Fibroblast of skin of right quadriceps (primary cell): ENCODE measurements at places on chromosomes 1 and 21.
A peak's percentile ranks its signal among the peaks of the same experiment; 100 is the strongest.

- peak; percentile 82 for DNase-seq
These were observed 675.1 kb upstream of the ADGRL2 start for GRCh38 chr1:81125672-81126071.

DNA sequence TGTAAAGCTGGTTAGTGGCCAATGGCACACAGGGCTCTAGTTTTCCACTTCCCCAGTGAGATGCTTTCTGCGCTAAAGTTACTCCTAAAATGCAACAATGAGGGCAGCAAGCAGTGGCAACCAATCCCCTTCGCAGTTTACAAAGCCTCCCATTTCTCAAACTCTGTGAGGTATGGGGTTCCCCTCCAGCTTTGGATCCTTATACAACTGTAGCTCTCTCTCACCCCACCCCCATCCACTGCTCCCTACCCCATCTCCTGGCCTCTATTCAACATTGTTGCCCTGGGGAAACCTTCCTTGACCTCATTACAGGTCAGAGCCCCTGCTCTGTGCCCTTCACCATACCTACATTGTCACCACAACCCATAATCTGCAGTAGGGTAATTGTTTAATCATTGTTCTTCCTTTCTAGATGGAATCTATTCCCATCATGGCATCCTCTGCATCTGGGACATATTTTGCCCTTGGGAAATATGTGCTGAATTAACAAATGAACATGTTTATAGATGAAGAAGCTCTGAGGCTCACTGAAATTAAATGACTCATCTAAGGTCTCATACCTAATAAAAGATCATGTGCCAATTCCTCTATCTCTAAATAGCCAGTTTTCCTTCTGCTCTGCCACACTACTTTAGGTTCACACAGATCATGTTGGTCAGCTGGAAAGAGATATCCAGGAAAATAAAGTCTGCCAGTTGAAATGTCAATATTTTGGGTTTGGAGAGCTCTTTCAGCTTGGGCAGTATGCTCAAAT lies 12.6 kb downstream of the KIAA0040 start:
- no peak for DNase-seq

- peak; percentile 71 for DNase-seq
These were observed 15.7 kb upstream of the GLIS1 start for GRCh38 chr1:53754484-53755312.

DNA sequence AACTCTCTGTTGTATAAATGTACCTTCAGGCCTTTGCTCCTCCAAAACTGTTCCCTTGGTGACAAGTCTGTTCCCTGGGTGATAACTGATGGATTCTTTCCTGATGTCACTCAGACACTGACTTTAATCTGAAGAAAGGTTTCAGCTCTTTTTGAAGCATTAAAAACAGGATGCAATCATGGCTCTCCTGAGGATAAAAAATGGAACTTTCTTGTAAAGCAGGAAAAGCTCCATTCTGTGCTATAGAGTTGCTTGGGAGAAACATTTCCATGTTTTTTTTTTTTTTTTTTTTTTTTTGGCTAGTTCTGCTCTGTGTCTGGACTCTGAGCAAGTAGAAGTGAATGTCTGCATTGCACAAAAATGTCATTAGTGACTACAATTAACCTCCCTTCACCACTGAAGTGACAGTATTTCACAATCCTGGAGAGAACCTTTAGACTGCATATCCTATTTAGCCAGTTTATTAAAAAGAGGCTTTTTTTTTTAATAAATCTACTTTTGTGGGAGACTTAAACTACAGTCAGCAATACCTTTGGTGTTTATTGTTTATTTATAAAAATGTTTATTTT lies 101.7 kb upstream of the PRMT6 start:
- peak; percentile 65 for DNase-seq

- DNase-seq = no peak
These were observed 73.5 kb downstream of the RPS6KC1 start for GRCh38 chr1:213124590-213124989.

DNA sequence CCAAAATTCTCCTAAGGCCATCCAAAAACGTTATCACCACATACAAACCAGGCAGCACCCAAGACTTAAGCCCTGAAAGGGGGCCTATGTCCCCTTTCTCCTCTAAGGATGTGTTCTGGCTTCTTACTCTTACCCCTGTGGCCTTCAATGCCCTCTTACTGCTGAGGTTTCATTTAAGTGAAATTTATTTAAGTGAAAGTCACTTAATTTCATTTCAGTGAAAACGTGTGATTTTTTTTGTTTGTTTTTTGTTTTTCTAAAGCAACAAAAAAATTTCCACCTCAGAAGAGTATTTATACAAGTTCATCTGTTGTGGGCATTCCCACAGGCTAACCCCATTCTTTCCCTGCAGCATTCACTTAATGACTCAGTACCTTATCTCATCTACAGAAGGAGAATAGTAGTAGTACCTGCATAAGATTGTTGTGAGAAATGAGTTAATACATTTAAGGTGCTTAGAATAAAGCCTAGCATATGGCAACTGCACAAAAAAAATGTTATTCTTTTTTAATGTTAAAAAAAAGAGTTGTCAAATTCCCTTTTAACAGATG lies 220.6 kb downstream of the CHRM3 start:
- DNase-seq = no peak

GRCh38 chr1:79638382-79638781 lies 631.9 kb upstream of the ADGRL4 start:
- no peak for DNase-seq

- DNase-seq = peak; percentile 5
These were observed 195.0 kb upstream of the OLFM3 start for GRCh38 chr1:102191723-102192122.

DNA sequence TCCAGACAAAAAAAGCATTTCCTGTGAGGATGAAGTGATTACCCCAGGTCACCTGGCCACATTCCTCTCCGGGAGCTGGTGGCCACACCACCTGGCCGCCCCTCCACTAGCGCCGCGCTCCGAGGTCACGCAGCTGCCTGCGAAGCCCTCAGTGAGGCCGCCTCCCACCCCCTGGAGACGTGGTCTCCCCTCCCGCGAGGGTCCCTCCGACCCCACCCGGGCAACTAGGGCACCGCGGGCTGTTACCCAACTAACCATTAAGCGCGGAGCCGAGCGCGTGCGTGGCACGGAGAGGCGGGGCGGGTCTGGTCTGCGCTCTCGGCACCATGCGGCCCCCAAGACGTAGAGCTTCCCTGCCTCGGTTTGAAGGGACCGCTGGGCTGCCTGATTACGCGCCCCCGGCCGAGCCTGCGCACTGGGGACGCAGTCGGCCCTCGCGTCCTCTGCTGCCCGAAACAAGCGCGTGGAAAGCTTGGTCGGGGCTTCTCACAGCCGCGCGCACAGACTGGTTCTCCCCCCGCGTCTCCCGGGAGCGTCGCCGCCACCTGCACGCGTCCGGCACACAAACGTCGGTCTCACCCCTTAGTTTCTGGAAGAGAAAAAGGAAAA lies 106.5 kb downstream of the SLC16A1 start:
- DNase-seq = peak; percentile 39

DNA sequence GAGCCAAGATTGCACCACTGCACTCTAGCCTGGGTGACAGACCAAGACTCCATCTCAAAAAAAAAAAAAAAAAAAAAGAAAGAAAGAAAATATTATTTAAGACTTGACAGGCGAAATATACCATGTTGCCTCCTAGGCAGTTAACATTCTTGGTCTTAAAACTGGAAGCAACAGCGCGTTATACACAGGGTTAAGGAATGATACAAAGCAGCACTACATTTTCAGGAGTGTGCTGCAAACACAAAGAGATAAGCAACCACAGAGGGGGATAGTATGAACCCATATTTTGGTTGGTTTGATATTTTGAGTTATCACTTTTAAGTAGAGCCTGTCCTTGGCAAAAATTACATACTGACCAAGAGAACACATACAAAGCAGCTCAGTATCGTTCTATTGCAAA lies 25.1 kb downstream of the USP24 start:
- DNase-seq = no peak

GRCh38 chr1:54497338-54497737 lies 50.7 kb upstream of the ACOT11 start:
- DNase-seq = no peak
